ENCODE measurements at places on chromosomes 4 and X.
A peak's percentile ranks its signal among the peaks of the same experiment; 100 is the strongest.

- no peak overlapping the region for H3K27ac ChIP-seq
- peaks cover 6% of the 10 kb centered on the region for H3K4me1 ChIP-seq
- no peaks in the 10 kb centered on the region for H3K27me3 ChIP-seq
- H3K4me3 ChIP-seq: no peak overlapping the region
These were observed 29.2 kb downstream of the SULT1B1 start for GRCh38 chr4:69731241-69731640.

- no peaks in the 10 kb centered on the region for H3K27me3 ChIP-seq
- H3K4me3 ChIP-seq: no peak overlapping the region
- no peak overlapping the region for H3K27ac ChIP-seq
- H3K4me1 ChIP-seq: peaks cover 7% of the 10 kb centered on the region
- peak; percentile 22 for DNase-seq
- H3K36me3 ChIP-seq: no peaks in the 10 kb centered on the region
These were observed 42.1 kb upstream of the SPINK2 start for GRCh38 chr4:56863441-56864139.

- no peak overlapping the region for H3K27ac ChIP-seq
- H3K4me3 ChIP-seq: no peak overlapping the region
- no peaks in the 10 kb centered on the region for H3K4me1 ChIP-seq
- DNase-seq: no peak
These were observed 25.1 kb downstream of the UGDH start for GRCh38 chr4:39502019-39502663.

DNA sequence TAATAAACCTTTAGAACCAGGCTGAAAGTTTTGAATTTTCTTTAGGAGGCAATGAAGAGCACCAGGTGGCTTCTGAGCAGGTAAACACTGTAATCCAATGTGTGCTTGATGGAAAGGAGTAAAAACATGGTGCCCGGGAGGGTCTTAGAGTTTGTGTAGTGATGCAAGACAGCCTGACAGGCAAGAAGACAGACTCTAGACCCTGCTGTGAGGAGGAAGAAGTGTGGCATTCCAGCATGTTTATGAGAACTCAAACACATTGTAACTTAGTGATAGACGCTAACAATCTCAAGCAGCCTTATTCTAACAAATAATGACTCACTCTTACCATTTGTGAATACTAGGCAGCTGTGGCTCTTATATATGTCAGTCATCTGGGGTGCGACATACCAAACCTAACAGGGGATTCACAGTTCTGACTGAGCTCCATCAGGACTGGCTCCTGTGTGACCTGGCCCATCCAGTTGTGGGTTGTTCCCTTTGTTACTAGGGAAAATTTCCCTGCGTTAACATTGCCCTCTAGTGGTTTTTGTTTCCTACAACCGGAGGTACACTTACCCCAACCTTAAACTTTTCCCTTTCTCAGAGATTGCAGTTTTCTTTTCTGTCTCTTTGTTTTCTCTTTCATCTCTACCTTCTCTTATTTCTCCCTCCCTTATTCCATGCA lies 53.8 kb downstream of the VSIG4 start:
- H3K27me3 ChIP-seq: no peaks in the 10 kb centered on the region
- peak; percentile 65 for DNase-seq
- H3K4me3 ChIP-seq: no peak overlapping the region
- H3K4me1 ChIP-seq: peaks cover 21% of the 10 kb centered on the region
- no peaks in the 10 kb centered on the region for H3K36me3 ChIP-seq

DNA sequence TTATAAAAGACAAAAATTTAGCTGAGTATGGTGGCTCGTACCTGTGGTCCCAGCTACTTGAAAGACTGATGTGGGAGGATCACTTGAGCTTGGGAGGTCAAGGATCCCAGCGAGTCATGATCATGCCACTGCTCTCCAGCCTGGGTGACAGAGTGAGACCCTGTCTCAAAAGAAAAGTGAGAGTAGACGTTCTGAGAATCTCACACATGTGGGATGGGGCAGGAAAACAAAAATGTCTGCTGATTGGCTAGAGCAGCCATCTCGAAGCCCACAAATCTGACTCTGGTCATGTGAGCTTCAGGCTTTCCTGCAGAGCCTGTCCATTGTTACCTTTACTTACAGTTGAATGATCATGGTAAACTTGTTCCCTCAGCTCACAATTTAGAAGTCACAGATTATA lies 23.1 kb upstream of the SLC9A7 start:
- DNase-seq: peak; percentile 16
- no peak overlapping the region for H3K27ac ChIP-seq

DNA sequence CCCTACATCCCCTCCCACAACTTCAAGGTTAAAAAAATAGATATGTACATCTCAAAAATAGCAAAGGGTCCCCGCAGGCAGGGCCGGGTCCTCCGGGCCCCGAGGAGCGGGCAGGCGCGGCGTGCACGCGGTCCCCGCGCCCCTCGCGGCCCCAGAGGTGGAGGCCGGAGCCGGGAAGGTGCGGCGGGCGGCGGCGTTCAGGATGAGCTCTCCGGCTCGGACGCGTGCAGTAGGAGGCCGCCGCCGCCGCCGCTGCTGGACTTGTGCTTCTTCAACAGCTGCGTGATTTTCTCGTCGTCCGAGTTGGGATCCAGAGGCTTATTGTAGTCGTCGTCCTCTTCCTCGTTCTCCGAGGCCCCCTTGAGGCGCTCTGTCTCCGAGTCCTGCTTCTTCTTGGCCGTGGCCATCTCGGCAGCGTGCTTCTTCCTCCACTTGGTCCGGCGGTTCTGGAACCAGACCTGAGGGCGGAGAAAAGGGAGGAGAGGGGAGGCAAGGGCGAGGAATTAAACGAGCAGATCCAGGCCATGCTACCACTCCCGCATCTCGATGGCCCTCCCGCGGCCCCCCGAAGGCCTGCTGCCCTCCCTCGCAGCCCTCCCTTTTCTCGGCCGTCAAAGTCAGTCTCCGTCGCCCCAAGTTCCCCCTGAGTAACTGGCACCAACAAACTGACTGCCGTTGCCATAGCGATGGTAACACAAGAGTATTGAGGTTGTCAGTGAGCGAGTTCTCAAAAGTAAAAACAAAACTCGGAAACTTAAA lies 5.8 kb downstream of the NKX6-1 start:
- H3K4me1 ChIP-seq: peaks cover 10% of the 10 kb centered on the region
- H3K27ac ChIP-seq: no peak overlapping the region
- H3K27me3 ChIP-seq: peaks cover 71% of the 10 kb centered on the region
- DNase-seq: peak; percentile 45
- H3K36me3 ChIP-seq: peaks cover 3% of the 10 kb centered on the region
- H3K4me3 ChIP-seq: peak overlapping the region; percentile 33

DNA sequence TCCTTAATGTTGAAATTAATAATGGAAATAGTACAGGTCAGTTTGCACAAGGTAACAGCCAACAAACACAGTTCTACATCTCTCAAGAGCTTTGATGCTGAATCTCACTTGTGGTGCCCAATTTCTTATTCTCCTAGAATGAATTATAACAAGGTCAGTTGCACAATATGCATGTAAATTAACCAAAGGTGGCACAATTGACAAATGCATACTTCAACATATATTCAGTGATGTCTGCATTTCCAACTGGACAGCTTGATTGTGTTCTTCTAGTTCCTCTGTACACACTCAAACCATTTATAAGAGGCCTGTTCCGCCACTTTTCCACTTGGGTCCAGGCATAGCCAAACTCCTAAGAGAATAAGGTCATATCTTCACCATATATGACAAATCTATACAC lies 210.3 kb upstream of the EPHA5 start:
- H3K36me3 ChIP-seq: no peaks in the 10 kb centered on the region
- H3K27me3 ChIP-seq: no peaks in the 10 kb centered on the region
- H3K4me3 ChIP-seq: no peak overlapping the region
- no peak for DNase-seq
